ENCODE measurements at places on chromosomes 11 and 22.
A peak's percentile ranks its signal among the peaks of the same experiment; 100 is the strongest.

- no peak for DNase-seq
Observed at GRCh38 chr11:61826930-61827570, 1.1 kb upstream of the FADS2 start.

DNA sequence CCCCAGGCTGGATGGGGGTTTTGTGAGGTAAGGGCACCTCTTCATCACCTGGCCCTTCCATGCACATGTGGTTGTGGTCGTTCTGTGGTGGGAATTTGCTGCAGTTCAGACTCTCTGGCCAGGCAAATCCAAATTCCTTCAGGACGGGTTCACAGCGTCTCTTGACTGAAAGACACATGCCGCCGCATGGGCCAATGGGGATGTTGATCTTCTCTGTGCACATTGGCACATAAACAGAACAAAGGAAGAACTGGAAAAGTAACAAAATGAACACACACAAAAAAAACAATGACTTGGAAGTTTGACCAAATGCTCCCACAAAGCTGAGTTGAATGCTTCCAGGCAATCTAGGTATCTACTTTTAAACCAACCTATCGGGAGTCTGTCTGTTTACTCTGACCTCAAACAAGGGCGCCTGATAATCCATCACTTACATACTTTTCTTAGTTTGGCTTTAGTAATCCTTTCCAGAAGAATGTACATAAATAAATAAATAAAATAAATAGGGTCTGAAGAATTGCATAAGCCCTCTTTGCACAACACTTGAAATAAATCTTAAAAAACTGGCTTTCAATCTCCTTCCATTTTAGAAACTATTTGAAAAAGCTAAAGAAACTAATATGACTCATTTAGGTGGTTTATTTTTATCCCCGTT is 2.8 kb downstream of the FZD4 start:
- DNase-seq, result no peak

DNA sequence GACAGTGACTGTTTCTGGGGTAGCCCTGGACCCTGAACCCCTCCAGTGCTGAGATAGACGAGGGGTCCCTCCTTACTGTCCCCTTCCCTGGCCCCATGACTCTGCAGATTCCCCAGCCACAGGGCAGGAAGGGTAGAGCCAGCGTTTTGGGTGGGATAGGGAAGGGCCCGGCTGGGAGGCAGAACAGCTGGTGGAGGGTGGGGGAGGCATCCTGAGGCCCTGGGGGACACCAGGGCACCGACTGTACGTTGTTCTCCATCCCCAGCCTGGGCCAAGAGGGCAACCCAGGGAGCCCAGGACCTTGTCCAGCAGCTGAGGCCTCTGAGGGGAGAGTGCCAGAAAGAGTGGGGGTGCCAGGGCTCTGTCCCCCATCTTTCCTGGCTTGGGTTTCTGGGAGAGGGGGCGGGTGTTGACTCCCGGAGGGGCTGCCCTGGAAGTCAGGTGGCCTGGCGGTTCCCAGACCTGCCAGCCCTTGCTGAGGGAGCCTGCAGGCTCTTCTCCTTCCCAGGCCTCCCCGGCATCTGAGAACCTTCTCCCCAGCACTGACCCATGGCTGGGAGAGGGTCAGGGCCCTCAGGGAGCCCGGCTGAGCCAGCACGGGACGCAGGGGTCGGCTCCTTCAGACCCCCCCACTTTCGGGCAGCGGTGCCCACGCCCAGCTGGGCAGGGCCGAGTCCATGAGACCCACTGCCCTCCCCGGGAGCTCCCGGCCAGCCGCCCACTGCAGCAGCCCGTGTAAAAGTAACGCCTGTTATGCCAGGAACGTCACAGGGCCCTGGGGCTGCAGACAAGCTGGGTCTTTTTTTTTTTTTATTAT is 30.3 kb downstream of the IGF2 start:
- no peak for DNase-seq

- no peak for DNase-seq
Observed at GRCh38 chr11:45924036-45924915, 1.8 kb downstream of the LARGE2 start.

DNA sequence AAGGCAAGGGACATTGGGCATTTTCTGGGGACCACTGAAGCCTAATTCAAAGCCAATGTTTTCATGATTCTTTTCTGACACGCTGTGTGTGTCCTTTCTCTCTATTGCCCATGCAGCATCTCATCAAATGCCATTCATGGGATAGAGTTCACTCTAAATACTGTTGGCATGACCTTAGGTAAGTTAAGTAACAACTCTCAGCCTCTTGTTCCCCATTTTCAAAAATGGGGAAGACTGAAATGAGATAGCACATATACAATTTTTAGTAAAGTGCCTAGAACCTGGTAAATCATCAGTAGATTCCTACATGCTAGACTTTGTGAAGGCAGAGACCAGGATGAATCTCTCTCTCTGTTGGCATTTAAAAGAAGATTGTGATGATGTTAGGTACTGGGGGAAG is 12.7 kb upstream of the OR52K2 start:
- DNase-seq, result no peak

DNA sequence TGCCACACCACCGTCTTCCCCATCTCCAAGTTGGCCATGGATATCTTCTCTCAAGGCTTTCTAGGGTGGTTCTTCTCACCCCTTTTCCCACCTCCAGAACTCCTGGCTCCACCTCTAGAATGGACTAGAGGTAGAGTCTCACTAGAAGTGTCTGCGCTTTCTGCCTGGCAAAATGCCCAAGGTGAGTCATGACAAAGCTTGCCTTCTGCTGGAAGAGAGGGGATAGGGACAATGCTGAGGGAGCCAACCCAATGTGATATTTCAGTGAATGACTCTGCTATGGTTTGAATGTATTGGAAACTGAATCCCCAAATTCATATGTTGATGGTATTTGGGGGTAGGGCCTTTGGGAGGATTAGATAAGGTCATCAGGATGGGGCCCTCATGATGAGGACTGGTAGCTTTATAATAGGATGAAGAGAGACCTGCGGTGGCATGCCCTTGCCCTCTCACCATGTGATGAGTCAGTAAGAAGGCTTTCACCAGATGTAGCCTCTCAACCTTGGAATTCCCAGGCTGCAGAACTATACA is 4.1 kb upstream of the CD82 start:
- DNase-seq, result no peak

DNA sequence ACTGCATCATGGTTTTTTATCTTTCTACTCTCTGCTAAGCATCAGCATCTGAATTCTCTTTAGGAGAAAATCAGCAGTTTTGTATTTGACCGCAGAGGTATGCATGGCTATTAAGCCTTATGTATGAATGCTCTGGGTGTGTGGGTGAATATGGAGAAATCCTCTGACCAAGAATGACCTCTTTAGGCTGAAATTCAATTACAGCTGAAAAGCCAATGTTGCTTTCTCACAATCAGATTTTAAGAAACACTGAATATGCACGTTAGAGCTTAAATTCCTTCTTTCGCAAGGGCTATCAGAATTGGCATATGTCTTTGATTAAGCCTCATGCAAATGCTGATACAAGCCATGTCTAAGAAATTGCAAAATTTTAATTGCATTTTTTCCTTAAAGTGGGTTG is 43.2 kb downstream of the ARHGAP42 start:
- DNase-seq, result no peak

DNA sequence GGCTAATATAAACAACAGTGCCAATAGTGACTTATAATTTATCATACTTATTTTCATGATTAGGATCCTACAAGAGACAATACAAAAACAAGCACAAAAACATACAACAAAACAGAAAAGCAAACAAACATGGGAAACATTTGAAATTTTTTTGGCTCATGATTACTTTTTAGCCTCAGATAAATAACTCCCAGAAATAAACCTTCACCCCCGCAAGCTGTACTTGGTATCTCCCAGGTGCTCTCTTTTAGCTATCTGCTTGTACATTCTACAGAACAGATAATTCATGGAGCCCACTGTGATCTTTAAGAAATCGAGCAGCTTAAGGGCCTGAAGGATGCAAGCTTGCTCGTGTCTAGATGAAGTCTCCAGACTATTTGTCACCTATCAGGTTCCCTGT is 883 bp downstream of the NXPE4 start:
- DNase-seq, result no peak

- no peak for DNase-seq
Observed at GRCh38 chr11:64629796-64630562, 39.0 kb downstream of the SLC22A12 start.

GRCh38 chr11:18352581-18352980 is 30.2 kb downstream of the GTF2H1 start:
- no peak for DNase-seq

- DNase-seq, result peak; percentile 42
Observed at GRCh38 chr22:37905534-37906363, at the start of gene MICALL1. MICALL1 (plus strand) TSS chr22:37906297; CDS start chr22:37906423, 126 bp downstream.

DNA sequence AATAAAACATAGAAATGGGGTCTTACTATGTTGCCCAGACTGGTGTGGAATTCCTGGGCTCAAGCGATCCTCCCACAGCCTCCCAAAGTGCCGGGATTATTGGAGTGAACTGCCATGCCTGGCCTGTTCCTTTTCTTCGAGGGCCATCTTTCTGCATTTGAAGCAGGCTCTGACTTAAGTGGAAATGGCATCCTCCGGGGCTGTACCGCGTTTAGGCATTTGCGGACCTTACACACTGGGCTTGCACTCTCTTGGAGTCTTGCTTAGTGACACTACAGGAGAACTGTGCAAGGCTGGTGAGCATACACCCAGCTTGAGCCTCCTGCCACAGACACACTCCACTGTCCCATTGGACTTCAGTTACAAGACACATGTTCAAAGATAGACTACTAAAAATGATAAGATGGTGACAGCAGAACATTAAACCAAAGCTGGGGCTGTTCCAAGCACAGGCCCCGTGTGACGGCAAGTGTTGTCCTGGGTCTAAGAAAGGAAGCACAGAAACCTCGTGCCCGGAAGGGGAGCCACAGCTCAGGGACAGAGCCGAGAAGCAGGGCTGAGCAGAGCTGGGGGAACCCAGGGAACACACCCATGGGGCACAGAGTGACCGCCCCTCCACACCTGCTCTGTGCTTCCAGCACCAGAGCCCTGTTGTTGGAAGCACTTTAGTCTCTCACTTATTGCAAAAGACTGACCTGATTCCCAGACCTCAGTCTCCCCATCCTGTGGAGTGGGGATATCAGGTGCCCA is 59.0 kb upstream of the SHANK2 start:
- DNase-seq, result no peak

GRCh38 chr22:44732017-44732561 is 20.3 kb upstream of the ARHGAP8 start:
- DNase-seq, result no peak

- no peak for DNase-seq
Observed at GRCh38 chr11:128867277-128867676, at the start of gene KCNJ1. KCNJ1 (minus strand) TSS chr11:128867296; CDS start chr11:128840243, 27,053 bp downstream.

- no peak for DNase-seq
Observed at GRCh38 chr11:66056501-66056900, 4.3 kb downstream of the SF3B2 start.

- DNase-seq, result no peak
Observed at GRCh38 chr11:43222215-43222614, 89.6 kb upstream of the API5 start.

DNA sequence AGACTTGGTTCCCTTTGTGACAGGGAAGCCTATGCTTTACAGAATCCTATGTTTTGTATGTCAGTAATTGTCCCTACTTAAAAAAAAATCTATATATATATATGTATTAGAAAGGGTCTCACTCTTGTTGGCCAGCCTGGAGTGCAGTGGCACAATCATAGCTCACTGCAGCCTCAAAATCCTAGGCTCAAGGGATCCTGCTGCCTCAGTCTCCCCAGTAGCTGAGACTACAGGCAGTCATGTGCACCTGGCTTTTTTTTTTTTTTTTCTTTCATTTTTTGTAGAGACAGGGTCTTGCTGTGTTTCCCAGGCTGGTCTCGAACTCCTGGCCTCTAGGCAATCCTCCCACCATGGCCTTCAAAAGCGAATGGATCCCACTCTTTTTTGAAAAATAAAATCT is 2.1 kb upstream of the NEAT1 start:
- no peak for DNase-seq

All from stimulated activated CD4-positive, alpha-beta T cell treated with anti-CD3 and anti-CD28 coated beads, Interleukin-1b, Interleukin-23, amount 100 ng/mL, for 48 hours (primary cell).